ENCODE measurements at places on chromosomes 2 and 18.

DNA sequence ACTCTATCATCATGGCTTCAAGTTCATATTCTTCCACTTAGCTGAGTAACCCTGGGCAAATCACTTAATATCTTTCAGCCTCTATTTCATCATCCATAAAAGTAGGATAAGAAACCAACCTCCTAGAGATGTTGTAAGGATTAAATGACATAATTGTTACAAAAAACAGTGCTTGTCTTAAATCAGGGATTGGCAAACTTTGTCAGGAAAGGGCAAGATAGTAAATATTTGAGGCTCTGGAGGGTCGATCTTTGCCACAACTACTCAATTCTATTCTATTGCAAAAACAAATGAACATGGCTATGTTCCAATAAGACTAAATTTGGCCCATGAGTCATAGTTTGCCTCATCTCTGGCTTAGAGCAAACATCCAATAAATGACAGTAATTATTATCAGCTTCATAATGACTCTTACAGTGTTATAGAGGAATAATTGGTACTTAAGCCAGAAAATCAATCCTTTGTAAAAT is 184.7 kb downstream of the SATB2 start:
- peak; percentile 65 for DNase-seq

- no peak for DNase-seq
Measured at GRCh38 chr2:119247844-119248271, 24.2 kb downstream of the STEAP3 start.

GRCh38 chr2:8582651-8583399 is 99.0 kb upstream of the ID2 start:
- DNase-seq = no peak

DNA sequence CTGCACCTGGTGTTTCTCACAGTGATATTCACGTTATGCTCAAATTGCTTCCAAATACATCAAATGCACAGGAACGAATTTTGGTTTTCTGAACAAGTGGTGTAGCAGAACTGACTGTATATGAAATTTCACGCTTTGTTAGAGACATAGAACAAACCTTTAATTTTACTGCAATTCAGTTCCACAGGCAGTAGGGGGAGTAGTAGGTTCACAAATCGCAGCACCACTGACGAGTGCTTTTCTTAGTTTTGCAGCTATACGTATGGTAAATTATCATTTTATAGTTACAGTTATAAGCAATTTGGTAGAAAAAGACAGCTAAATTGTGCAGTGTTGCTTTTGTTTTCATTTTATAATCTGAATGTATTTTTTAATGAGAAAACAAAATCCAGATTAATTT is 113.3 kb downstream of the KIAA1328 start:
- DNase-seq = peak; percentile 67

DNA sequence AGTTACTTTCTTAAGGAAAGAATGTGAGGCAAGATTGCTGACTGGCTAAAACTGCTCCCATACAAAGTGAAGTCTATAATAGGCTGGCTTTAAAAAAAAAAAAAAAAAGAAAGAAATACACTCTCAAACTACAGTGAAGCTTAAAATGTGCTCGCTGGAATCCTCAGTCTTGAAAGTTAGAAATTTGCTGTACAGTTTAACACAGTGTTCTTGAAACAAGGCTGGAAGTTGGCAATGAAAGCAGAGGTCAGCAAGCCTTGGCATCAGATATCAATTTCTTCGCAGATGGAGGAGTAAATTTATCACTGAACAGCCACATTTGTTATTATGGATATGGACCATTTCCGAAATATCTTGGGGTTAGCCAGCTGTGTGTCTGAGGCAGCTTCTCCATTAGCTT is 392.9 kb downstream of the ZNF516 start:
- DNase-seq = no peak

- peak; percentile 77 for DNase-seq
Measured at GRCh38 chr18:12306752-12307700, 1.0 kb upstream of the TUBB6 start.

DNA sequence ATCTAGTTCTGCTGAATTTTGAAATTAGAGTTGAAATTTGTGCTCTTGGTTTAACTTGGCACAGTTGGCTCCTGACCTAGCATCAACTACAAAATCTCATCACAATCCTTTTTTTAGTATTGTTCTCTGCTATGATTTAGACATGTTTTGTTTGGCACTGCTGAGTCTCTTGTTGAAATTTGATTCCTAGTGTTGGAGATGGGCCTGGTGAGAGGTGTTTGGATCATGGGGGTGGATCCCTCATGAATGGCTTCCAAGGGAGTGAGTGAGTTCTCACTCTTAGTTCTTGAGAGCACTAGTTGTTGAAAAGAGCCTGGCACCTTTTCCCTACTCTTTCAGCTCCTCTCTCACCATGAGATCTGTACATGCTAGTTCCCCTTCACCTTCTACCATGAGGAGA is 605.6 kb upstream of the SLC39A10 start:
- no peak for DNase-seq

DNA sequence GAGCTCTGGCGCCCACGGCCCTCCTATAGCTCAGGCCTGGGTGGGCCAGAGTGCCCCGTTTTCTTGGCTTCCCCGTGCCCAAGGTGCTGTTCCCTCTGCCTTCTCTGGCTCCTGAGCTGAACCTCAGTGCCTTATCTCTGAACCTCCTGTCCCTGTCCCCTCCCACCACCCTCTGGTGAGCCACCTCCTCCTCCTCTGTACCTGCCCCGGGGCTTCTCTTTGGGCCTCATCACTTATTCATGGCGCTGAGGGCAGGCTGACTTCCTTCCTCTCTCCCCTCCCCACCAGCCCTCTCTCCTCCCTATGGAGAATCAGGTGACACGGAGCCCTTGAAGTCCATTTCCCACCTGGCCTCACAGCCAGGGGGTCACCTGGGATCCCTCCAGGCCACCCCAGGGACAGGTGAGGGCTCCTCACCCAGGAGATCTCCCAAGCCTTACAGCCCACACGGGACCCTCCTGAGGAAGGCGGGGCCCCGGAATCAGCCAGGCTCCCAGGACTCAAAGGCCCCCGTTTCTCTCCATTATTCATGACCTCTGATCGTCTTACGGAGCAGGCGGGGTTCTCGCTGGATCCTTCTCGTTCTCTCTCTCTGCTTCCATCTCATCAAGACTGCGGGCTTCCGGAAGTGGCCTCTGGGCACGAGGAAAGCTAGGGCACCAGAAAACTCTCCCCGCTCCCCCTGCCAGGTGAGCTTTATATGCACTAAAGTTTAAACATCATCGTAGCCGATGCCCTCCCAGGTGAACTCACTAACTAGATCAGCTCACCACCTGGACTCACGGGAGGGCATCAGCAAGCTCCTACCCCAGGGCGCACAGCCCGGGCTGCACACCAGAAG is at the start of gene LOXHD1:
LOXHD1 (minus strand) TSS at position 106 of the 841 bp plus-strand sequence. CDS start 187 bp downstream, outside the sequence.
- no peak for DNase-seq

GRCh38 chr18:63476668-63477067 is at the start of gene SERPINB5:
SERPINB5 (plus strand) TSS chr18:63476958; CDS start chr18:63484429, 7,471 bp downstream.
- DNase-seq = no peak

- DNase-seq = no peak
Measured at GRCh38 chr18:419541-420175, 80.8 kb downstream of the COLEC12 start.

DNA sequence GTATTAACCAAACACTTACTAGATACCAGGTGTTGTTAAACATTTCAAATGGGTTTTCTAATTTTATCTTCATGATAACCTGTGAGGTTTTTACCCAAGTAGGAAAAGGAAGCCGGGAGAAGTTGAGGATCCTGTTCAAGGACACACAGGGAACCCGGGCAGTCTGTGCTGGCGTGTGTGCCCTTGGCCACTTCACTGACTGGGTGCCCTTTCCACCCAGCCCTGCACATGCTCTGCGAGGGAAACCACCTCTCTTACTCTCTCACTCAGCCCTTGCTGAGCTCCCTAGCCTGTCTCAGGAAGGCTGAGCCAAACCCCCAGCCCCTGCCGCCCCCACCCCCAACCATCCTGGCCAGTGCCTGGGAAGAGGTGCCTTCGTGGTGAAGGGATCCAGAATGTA is 51.8 kb downstream of the TEX44 start:
- no peak for DNase-seq

- peak; percentile 39 for DNase-seq
Measured at GRCh38 chr2:20106746-20107145, 55.3 kb upstream of the LAPTM4A start.

DNA sequence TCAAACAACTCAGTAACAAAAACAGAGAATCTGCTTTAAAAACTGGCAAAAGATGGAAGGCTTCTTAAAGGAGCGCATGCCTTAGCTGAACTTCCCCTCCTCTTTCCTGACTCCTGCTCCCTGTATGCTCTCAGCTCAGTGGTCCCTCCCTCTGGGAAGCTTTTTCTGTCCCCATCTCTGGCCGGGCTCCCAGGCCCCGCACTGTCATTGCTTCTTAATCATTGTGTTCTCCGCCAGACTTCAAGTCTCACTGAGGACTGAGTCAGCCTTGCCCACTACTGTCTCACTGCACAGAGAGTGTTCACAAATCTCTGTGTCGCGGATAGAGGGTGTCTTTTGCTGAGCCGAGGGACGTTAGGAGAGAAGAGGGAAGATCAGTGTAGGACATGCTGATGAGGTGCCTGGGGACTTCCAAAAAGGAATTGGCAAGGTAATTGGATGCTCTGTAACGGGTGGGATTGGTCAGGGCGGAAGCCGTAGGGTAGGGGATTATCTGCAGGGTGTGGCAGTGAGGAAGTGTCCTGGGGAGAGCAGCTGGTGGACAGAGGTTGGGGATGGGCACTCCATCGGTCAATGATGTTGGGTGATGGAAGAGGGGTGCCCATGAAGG is 16.2 kb downstream of the TOGARAM2 start:
- no peak for DNase-seq

GRCh38 chr2:127463155-127463991 is 45.1 kb downstream of the PROC start:
- peak; percentile 19 for DNase-seq

DNA sequence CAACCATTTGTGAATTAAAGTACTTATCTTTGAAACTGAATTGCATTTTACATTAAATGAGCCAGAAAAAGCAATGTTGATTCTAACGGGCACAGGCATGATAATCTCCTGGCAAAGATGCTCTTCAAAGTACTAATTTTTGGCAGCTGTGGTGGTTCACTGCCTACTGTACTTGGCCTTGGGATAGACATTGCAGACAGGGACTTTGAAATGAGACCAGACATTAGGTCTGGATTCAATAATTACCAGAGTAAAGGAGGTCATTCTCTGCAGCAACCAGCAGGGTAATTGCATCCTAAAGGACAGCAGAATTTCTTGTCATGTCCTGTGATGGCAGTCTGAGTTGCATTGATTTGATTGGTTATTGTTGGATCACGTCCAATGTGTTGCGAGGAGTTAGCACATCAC is 986.5 kb downstream of the TDRD15 start:
- DNase-seq = no peak

- DNase-seq = no peak
Measured at GRCh38 chr2:184689638-184690037, 91.3 kb downstream of the ZNF804A start.

GRCh38 chr2:101718993-101719571 is 21.6 kb downstream of the MAP4K4 start:
- DNase-seq = no peak

DNA sequence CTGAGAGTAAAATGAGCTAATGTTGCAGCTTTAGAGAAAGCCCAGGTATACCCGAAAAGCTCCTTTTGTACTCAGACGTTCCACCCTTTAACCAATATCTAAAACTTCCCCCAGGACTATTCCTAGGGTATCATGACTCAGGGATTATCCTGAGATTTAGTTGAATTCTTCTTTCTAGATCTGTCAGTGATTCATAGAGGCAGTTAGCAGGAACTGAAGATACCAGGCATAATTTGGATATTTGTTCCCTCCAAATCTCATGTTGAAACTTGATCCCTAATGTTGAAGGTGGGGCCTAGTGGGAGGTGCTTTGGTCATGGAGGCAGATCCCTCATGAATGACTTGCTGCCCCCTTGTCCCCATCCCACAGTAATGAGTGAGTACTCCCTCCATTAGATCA is 161.2 kb upstream of the LRP1B start:
- DNase-seq = no peak

All from cardiac fibroblast (primary cell).